ENCODE measurements at places on chromosomes 13 and 19.
A peak's percentile ranks its signal among the peaks of the same experiment; 100 is the strongest.

DNA sequence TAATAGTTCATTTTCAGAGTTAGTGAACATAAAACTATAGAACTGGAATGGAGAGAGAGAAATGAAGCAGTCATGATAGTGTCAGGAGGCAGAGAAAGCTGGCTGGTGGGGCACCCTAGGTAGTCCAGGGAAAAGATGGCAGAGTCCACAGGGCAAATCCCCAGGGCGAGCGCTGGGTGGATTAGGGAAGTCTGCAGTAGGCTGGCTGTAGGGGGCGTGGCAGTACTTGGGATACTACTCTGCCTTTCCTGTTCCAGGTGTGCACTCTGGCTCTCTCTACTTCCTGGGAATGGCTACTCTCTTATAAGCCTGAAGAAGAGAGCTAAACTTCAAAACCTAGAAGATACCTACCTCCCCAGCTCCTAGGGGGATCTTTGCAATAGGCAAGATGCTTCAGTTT, 232.9 kb upstream of the SLC10A2 start:
- DNase-seq, result no peak

DNA sequence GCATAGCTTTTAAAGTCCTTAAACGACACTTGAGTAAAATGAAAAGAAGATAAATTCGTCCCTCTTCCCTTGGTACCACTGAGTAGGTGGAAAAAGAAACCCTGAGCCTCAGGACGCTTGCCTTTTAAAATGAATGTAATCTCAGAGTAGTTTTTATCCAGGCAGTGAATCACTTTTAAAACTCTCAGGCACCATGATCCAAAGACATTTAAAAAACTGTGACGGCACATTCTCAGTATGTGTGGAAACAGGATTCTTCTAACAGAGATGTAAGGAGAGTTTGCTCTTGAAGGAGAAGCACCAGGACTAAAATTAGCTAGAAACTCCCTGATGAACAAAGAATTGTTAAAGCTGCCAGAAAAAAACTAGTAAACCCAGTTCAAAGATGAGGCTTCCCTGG, 105.7 kb upstream of the SLC15A1 start:
- DNase-seq, result no peak

GRCh38 chr19:8965887-8966286, 44.3 kb downstream of the MUC16 start:
- no peak for DNase-seq

- peak; percentile 40 for DNase-seq
Measured at GRCh38 chr13:75694722-75695121, 58.6 kb downstream of the LMO7 start.

Measured in thyroid gland (tissue), 4 donors.